ENCODE measurements at places on chromosomes 2 and 18. TPM values are rescaled to one million over a fixed set of nuclear protein-coding genes. Genes with fewer than 3 reads are reported as not detected.

MALT1 gene
- 35.8 TPM for total RNA-seq

ADCYAP1 gene
- 2.2 TPM for total RNA-seq

NEUROD1 gene
- total RNA-seq: not detected

DNA sequence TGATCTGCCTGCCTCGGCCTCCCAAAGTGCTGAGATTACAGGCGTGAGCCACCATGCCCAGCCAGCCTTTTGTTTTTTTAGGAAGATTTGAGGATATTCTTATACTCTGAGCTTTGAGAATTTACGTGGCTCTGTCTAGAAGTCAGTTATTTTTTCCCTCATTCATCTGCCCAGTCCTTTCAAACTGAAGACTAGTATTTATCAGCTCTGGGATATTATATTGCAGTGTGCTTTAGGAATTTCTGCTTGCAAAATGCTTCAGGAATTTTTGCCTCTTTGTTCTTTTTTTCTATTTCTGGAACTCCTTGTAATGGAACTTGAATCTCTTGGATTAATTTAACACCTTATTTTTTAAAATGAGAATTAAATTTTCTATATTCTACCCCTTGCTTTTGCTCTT lies 22.6 kb downstream of the ACSL3 start:
- no peaks in the 10 kb centered on the region for H3K27me3 ChIP-seq
- H3K36me3 ChIP-seq: no peaks in the 10 kb centered on the region
- H3K27ac ChIP-seq: no peak overlapping the region
- DNase-seq: no peak
- H3K4me3 ChIP-seq: no peak overlapping the region

IL1B gene
- 2.5 TPM for total RNA-seq

DNA sequence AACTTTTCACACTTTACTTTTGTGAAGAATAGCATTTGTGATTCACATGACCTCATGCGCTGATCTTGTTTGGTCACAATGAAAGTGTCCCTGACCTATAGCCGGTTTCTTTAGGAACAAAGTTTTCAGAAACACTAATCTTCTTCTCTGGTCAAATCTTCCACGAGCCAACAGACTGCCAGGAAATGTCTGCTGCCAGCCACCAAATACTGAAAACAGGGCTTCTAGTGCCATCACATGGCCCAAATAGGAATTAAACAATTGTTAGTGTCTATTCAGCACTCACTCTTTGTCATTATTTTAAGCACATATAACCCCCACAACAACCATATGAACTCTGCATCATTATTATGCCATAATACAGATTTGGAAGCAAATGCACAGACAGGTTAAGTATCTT lies 286.5 kb upstream of the SYT4 start:
- H3K4me1 ChIP-seq: no peaks in the 10 kb centered on the region
- DNase-seq: no peak
- H3K4me3 ChIP-seq: no peak overlapping the region

REG3A gene
- not detected for total RNA-seq

DNA sequence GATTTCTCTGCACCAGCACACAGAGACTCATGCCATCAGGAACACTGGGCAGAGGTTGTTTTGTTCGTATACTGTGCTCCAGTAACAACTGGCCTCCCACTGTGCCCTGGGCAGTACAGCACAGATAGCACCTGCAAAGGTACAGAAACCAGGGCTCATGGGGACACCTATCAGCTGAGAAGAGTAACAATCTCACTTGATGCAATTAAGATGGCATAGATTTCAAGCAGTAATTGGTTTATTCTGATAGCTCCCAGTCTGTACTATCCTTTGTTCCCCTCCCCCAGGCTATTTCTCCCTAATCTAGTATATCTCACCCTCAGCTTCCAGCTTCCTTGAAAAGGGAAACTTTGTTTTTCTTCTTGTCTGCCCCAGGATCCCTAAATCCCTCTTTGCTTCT lies 343.9 kb upstream of the MMADHC start:
- DNase-seq: no peak
- H3K4me3 ChIP-seq: no peak overlapping the region
- no peaks in the 10 kb centered on the region for H3K36me3 ChIP-seq
- no peaks in the 10 kb centered on the region for H3K4me1 ChIP-seq

EN1 gene
- total RNA-seq: not detected

- peaks cover 17% of the 10 kb centered on the region for H3K4me1 ChIP-seq
- no peaks in the 10 kb centered on the region for H3K36me3 ChIP-seq
- no peak for DNase-seq
- H3K4me3 ChIP-seq: no peak overlapping the region
- H3K27me3 ChIP-seq: no peaks in the 10 kb centered on the region
Observed at GRCh38 chr18:61995618-61996017, 102.8 kb upstream of the RNF152 start.

- H3K36me3 ChIP-seq: no peaks in the 10 kb centered on the region
- H3K4me1 ChIP-seq: no peaks in the 10 kb centered on the region
- DNase-seq: no peak
Observed at GRCh38 chr2:168255866-168256265, 8.5 kb upstream of the STK39 start.

- DNase-seq: no peak
- no peaks in the 10 kb centered on the region for H3K4me1 ChIP-seq
- H3K4me3 ChIP-seq: no peak overlapping the region
Observed at GRCh38 chr18:31918733-31919132, 24.2 kb downstream of the TRAPPC8 start.

DNA sequence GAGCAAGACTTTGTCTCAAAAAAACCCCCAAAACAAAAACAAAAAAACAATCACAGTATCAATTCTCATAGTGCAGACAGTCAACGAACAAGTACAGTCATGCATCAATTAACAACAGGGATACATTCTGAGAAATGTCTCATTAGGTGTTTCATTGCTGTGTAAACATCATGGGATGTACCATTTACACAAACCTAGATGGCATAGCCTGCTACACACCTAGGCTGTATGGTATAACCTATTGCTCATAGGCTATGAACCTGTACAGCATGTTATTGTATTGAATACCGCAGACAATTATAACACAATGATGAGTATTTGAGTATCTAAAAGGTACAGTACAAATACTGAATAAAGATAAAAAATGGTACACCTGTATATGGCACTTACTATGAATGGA lies 67.8 kb upstream of the LMAN1 start:
- H3K4me3 ChIP-seq: no peak overlapping the region
- H3K27ac ChIP-seq: no peak overlapping the region
- no peaks in the 10 kb centered on the region for H3K27me3 ChIP-seq
- no peaks in the 10 kb centered on the region for H3K36me3 ChIP-seq
- no peaks in the 10 kb centered on the region for H3K4me1 ChIP-seq
